ENCODE measurements at places on chromosomes 2 and 18.

- DNase-seq = no peak
These were observed 89.1 kb downstream of the COL6A3 start for GRCh38 chr2:237324837-237325236.

- DNase-seq = no peak
These were observed 247.9 kb downstream of the TSN start for GRCh38 chr2:122003196-122003940.

- DNase-seq = no peak
These were observed 189.6 kb downstream of the ACTR3 start for GRCh38 chr2:114079366-114080004.

DNA sequence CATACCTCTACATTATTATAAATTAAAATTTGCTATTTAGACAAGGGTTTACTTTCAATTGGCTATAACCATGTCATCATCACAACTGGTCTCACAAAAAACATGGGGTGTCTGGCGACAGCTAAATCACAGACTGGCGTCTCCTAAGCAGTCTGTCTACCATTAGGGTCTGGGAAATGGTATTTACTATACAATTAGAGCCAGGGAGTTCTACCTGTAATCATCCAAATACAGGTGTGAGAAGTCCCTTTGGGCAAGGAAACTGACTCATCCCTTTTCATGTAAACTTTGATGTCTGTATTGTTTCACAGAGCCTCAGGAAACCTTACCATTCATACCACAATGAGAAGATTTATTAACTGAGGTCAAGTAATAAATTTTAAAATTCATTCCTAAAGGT lies 126.7 kb downstream of the OLA1 start:
- no peak for DNase-seq
